ENCODE measurements at places on chromosomes 3 and 15.

DNA sequence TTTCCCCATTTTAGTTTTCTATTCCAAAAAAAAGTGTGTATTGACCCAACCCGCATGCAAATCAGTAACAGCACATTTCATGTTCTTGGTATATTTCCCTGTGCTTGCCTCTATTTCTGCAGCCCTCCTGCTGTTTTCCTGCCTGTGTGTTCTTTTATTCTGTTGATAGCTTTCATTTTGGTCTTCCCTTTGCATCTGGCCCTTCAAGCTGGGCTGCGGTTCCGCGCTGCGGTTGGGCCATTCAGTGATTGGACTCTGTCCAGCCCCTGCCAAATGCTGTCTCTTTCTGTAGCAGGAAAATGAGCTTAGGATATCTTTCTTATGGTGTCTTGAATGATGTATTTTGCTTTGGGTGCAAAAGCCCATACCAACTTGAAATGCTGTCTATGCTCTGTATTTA lies 49.9 kb downstream of the ZNF621 start:
- DNase-seq = no peak

DNA sequence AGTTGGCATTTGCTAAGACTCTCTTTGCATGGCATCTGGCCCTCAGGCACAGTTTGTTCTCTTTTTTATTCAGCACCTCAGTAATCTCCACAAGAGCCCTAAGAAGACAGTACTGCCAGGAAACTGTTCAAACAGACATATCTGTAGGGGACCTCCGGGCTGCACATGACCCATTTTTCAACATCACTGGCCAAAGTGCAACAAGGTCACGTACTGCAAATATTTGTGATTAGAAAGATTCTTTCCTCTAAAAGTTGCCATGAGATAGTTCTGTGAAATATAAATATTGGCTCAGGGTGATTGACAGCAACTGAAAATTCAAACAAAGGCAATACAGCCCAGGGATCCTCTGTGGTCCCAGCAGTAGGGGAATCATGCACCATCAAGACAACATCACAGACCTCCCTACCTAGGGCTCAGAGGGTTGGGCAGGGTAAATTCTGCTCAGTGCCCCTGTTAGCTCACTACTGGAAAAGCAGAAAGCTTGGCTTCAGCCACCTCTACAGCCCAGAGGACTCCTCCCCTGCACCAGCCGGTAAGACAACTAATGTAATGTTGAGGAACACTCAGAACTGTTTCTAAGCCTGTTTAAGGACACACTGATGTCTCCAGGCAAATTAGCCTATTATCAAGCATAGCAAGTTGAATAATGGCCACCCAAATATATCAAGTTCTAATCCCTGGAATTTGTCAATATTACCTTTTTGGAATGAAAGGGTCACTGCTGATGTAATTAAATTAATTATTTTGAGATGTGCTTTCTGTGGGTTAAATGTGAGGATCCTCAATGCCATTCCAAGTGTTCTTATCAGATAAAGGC lies 117.4 kb upstream of the LPP start:
- no peak for DNase-seq

- DNase-seq = no peak
Observed at GRCh38 chr15:58631319-58631718, 118.2 kb downstream of the ADAM10 start.

DNA sequence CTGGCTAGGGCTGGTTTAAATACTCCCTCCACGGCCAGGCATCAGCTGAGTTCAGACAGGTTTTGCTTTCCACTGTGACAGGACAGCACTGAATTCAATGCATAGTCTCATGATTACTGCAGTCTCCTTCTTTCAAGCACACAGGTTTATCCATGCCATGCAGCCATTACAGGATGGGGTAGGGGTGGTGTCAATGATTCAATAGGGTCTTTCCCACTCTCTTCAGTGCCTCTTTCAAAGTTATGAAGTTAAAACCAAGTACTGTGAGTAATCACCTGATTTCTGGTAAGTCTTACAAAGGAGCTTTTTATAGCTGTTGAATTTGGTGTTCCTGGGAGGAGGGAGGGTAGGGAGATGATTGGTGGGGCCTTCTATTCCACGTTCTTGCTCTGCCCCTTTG lies 47.2 kb downstream of the TMEM212 start:
- no peak for DNase-seq

DNA sequence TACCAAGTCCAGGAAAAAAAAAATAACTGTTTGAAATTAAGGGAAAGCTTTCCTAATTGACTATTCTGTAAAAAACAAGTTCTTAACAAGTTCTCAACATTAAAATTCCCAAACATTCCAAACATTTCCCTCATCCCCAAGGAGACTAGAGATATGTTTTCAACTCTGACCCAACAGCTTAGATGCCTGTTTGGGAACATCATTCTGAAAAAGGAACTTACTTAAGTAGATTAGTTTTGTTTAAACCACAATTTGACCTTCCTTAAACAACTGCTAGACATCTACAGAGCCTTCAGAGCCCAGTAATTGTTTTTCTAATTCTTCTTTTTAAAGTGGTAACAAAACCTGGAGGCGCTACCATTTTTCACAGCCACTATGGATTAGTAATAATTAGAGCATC lies 12.8 kb downstream of the UBR1 start:
- no peak for DNase-seq

GRCh38 chr15:70714015-70714414 lies 49.3 kb downstream of the UACA start:
- no peak for DNase-seq

DNA sequence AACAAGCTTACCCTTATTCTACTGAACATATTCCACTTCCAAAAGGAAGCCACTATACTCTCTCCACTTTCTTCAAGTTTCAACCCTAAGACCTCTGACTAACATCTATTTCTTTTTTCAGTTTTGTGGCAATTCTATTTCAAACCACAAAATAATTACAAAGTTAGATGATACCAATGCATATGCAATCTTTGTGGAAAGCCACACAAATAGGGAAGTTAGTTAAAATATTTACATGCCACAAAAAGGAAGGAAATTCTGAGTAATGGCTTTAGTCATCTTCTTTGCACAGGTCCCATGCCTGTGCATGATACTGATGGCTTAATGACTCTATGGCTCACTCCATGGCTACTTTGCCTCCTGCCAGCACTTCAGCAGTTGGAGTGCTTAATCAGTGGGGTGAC lies 57.0 kb upstream of the MCTP2 start:
- no peak for DNase-seq
